KG1 (cell line): ENCODE measurements at places on chromosomes 4 and X.
A peak's percentile ranks its signal among the peaks of the same experiment; 100 is the strongest.

- no peak for DNase-seq
These were observed at the start of gene FAM47E for GRCh38 chr4:76251441-76252270. Gene FAM47E (plus strand): TSS chr4:76251721. CDS start chr4:76251747, 26 bp downstream.

DNA sequence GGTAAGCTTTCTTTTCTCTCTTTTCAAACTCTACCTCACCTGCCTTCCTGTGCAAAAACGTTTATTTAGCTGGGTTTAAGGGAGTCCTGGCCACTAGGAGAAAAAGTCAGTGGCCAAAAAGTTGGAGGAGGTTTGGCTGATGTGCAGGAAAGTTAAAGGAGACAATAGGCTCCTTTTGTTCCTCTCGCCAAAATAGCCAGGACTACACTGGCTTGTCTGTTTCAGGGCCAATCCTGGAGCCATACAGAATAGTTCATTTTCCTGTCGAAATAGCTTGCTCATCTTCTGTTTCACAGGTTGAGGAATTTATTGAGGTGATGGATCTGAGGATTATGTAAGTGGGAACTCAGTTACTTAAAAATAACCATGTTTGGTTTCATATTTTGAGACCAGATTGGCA lies 423 bp downstream of the HEPH start:
- no peak for DNase-seq

- DNase-seq: no peak
These were observed 38.2 kb upstream of the PLAC8 start for GRCh38 chr4:83152746-83153145.

DNA sequence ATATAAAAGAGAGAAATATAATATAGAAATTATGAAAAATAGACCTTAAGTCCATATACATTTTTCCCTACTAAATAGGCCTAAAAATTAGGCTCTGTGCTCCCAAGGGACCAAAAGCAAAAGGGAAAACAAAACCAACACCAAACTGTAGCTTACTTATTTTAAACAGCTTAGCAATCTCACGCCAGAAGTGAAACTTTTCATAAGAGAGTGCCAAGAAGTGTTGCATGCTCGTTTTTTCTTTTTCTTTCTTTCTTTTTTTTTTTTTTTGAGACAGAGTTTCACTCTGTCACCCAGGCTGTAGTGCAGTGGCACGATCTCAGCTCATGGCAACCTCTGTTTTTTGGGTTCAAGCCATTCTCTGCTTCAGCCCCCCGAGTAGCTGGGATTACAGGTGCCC lies 250.4 kb downstream of the TMA16 start:
- DNase-seq: no peak

- no peak for DNase-seq
These were observed 1.6 kb downstream of the ANKRD50 start for GRCh38 chr4:124710911-124711310.

DNA sequence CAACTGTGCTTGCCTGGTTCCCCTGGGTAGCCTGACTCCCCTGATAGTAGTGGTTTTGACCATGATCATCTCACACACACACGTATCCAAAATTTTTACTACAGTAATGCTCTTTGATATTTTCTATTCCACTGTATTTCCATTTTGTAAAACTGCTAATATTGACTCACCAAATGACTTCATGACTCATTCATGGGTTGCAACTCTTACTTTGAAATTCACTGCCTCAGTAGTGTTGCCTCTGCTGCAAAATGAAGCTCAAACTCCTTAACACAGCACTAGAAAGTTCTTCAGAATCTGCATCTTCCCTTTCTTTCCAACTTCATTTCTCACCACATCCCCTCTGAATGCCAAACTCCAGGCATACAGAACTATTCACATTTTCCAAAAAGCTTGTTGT lies 20.3 kb downstream of the QRFPR start:
- no peak for DNase-seq

GRCh38 chr4:7397206-7398103 lies 37.3 kb downstream of the PSAPL1 start:
- no peak for DNase-seq

- DNase-seq: no peak
These were observed 122.4 kb upstream of the ACSL4 start for GRCh38 chrX:109855501-109855900.

DNA sequence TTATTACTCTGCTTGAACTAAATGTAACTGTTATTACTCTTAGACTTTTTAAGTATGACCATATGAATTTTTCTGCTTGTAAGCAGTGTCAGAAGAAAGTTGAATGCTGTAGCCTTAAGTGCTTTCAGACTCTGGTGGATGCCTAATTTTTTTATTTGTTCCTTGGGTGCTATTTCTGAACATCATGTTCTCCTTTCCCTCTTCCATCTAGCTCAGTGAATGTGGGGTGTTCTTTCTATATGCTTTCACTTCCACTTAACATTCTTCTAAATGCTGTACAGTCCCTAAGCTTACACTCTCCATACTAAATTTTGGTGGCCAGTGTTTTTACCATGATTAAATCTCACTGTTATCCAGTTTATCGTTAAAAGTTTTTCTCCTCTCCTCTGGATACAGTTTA lies 3.6 kb downstream of the DCK start:
- DNase-seq: no peak

GRCh38 chrX:132900633-132901293 lies 57.7 kb downstream of the HS6ST2 start:
- DNase-seq: no peak

DNA sequence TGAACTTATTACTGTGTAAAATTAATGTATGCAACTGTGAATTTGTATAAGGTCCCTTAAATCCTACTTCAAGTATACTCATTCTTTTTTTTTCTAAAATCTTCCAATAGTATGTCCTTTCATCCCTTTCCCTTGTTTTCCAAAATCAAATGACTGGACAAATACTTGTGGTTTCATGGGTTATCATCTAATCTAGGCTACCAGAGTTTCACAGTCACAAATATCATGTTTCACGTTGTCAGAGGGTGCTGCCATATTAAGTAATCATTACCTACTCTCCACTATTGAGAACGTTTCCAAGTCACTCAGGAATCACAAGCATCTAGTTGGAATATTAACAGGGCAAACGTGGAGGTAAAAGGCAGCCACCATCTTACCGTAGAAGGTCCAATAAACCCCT lies 1235.0 kb upstream of the TENM3 start:
- DNase-seq: no peak

DNA sequence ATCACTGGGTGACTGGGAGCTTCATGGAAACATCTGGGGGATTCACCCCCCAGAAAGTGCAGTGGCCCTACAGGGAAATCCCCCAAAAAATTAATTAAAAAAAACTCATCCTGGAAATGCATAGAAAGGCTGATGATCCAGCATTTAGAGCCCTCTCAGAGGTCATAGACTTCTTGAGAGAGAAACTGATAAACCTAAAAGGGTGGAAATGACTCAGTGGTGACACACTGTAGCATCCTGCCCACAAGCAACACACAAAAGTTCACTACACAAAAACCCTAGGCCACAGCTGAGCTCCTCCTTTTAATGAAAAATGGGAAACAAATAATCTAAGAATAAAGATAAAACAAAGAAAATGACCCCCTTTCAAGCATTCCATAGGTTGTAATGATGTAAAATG lies 911.5 kb downstream of the GLUD2 start:
- no peak for DNase-seq

- no peak for DNase-seq
These were observed 65.0 kb downstream of the COQ2 start for GRCh38 chr4:83219344-83220331.

- no peak for DNase-seq
These were observed 40.4 kb downstream of the UNC5C start for GRCh38 chr4:95508421-95508820.

DNA sequence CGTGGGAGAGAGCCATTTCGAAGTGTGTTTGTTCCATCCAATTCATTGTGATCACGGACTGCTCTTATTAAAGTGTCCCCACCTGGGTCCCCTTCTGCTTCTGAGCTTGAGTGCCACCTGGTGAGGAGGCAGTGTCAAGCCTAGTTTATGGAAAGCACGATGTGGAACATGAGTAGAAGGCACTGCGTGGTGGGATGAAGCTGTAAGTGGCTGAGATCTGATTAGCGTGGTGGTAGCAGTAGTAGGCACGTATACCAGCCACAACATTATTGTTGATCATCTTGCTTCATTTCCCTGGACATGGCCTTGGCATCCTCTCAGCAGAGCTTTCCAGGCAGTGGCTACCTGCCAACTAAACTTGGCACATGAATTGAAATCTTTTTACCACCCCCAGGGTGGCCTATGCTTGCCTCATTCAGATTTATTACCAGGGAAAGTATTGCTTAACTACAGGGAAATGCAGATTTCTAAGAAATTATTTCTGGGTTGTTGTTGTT lies 46.4 kb downstream of the GPAT3 start:
- DNase-seq: no peak

DNA sequence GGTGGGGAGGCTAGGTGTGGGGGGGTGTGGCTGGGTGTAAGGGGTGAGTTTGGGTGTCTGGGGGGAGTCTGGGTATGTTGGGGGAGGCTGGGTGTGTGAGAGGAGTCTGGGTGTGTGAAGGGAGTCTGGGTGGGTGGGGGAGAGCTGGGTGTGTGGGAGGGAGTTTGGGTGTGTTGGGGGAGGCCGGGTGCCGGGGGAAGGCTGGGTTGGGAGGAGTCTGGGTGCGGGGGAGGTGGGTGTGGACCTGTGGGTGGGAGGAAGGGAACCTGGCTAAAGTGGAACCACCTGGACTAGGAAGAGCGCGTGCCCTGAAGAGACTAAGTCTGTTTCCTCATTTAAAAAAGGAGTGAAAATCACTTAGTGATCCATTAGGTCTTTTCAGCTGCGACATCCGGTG lies 18.3 kb downstream of the SPON2 start:
- no peak for DNase-seq

- no peak for DNase-seq
These were observed 36.7 kb upstream of the GUCY1A1 start for GRCh38 chr4:155629956-155630355.

DNA sequence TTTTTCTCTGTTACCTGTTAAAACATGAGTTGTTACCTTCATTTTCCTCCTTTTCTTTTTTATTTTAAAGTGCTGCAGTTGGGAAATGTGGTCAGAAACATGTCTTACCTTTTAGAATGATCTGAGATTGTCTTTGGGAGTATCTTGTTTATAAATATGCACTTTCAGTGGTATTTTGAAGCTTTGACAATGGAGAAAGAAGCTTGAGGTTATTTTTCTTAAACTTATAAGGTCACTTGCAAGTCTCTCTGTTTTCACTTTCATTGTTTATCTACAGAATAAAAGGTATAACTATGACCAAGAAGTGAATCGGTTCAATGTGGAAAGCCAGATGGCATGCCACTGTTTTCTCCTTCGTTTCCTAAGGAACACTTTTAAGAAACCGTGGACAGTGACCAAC lies 167.5 kb upstream of the SLC7A11 start:
- no peak for DNase-seq

DNA sequence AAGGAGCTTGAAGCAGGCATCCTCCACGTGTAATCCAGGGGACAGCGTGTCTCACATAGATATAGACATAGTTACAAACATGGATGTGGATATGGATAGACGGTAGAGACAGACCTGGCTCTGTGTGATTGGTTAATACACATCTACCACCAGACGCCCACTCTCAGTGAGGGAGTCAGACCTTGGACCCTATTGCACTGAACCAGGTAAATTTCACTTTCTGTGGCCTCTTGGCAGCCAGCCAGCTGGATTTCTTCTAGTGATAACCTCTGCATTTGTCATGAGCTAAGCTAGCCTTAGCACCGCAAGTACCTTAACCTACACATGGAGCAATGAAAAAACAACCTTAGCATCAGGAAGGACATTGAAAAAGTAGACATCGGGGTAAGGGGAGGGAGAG lies 79.2 kb upstream of the ACSL4 start:
- no peak for DNase-seq

- DNase-seq: peak; percentile 13
These were observed 73.6 kb upstream of the DHX15 start for GRCh38 chr4:24657768-24658617.

DNA sequence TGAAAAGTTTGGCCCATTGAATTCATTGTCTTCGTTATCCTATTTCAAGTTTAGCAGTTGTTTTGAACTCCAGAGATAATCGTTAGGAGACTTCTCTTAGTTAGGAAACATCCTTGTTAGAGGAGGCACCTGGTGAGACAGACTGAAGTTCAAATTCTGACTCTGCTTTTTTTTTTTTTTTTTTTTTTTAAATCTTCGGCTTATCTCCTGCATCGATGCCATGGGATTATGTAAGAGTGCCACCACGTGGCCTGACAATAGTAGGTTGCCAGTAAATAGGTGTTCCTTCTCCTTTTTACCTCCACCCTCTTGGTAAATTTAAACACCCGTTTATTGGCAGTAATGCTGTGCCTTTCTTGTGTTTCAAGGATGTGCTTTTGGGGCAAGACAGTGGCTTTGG lies 149.3 kb downstream of the SOWAHB start:
- DNase-seq: no peak

- DNase-seq: no peak
These were observed 358.6 kb upstream of the NOCT start for GRCh38 chr4:138656990-138657389.

DNA sequence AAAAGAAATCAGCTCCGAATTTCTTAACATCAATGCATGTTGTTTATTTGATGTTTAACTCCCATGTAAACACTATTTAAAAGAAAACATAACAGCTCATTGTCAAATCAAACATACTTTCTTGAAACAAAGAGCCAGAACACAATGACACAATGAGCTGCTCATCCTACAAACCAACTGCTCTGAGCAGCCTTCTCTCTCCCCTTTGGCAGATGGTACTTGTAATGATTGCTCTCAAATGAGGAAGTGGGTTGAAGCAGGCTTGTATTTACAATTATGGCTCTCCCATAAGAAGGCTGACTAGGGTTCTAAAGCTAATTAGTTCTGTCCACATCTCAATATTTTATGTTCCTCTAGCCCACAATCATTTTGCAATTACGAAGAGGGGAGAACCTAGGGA lies 637.8 kb upstream of the ADGRL3 start:
- DNase-seq: no peak

DNA sequence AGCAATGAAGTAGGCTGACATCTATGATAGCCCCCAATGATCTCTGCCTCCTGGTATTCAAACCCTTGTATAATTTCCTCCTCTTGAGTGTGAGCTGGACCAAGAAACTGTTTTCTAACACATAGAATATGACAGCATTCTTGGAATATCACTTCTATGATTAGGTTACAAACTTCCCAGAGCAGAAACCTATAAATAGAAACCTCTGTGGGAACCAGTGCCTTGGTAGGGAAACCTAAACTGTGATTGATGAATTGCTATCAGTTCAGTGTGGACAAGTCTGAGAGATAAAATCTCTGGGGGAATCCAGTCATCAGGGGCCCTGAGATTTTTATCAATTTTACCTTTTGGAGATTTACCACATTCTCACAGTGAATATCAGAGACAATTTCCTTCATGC lies 756.5 kb upstream of the AGA start:
- no peak for DNase-seq

DNA sequence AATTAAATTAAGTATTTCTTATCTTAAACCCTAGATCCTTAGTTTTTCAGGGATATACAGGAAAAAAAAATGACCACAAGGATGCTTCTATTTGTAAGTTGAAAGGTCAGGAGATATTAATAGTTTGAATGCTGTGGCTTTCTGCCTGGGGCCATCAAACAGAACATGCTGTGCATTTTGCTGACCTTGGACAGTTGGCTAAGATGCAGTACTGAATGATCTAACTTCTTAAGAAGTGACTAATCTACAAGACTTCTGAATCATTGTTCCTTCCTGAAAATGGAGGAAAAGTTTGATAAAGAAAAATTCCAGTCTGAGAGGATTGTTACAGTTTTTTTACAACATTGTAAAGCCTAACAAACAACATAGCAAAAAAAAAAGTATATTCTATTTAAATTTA lies 237.8 kb upstream of the JADE1 start:
- no peak for DNase-seq

- DNase-seq: no peak
These were observed 101.0 kb upstream of the TLR2 start for GRCh38 chr4:153582954-153583702.

- DNase-seq: no peak
These were observed 72.9 kb downstream of the AMMECR1 start for GRCh38 chrX:110245011-110245410.

- no peak for DNase-seq
These were observed at the start of gene FGF13 for GRCh38 chrX:138711399-138712347. Gene FGF13 (minus strand): TSS chrX:138711717. CDS start chrX:138711003, 714 bp downstream.
